ENCODE measurements at places on chromosomes 3 and 15.

DNA sequence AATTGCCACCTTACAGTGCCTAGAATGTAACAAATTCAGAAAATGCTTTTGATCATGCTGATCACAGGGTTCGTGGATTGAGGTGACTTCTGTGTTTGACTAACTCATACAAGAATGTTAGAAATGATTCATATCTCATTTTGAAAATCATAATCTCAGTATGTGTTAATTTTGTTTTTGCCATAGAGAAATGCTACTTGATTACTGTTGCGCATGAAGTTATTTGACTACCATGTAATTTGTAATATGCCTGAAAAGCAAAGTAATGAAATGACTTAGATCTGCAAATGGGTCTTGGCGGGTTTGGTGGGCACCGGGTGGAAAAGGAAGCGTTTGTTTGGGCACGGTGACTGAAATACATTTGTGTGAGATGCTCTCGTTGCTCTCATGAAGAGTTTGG, 173.6 kb upstream of the BHLHE40 start:
- DNase-seq, result no peak

- DNase-seq, result no peak
Observed at GRCh38 chr3:47339951-47340350, 40.9 kb upstream of the PTPN23 start.

GRCh38 chr3:151863611-151864010, 9.8 kb upstream of the SUCNR1 start:
- DNase-seq, result no peak

DNA sequence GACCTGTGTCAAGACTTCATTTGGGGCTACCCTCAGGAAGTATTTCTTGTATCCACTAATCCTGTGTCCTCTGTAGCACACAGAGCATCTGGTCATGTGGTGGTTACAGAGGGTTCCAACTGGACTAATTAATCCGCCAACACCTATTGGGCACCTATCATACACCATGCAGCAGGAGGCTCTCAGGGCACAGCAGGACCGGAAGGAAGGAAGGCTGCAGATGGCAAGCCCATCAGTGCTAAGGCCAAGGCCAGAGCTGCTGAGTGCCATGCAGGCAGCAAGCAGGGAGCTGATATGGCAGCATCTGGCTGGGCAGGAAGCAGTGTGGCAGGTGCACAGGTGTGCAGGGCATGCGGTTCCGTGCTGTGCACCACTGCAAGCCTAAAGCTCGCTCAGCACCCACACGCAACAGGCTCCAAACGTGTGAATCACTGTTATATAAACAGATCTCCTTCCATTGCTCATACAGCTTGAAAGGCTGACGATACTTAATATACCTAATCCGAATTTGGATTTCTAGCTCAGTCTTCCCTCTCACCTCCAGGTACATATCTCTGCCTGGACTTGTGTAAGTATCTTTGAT, 64.4 kb upstream of the SNRPA1 start:
- no peak for DNase-seq

GRCh38 chr3:150324788-150325187, 83.3 kb upstream of the TSC22D2 start:
- DNase-seq, result no peak

GRCh38 chr3:44041726-44042125, 200.0 kb upstream of the TOPAZ1 start:
- DNase-seq, result no peak

- DNase-seq, result no peak
Observed at GRCh38 chr3:184284696-184285095, 8.9 kb downstream of the ECE2 start.

Data from progenitor cell of endocrine pancreas (in vitro differentiated cells).